ENCODE measurements at places on chromosomes 7 and 10. TPM values are rescaled to one million over a fixed set of nuclear protein-coding genes. Genes with fewer than 3 reads are reported as not detected.

The CTNNA3 gene
- total RNA-seq: under 0.01 TPM

The C7orf25 gene
- 0.75 TPM for total RNA-seq

The SMO gene
- total RNA-seq: 12.9 TPM

The MRC1 gene
- 15.1 TPM for total RNA-seq

The HABP2 gene
- not detected for total RNA-seq

The SPDYE9 gene
- total RNA-seq: not detected

- no peak overlapping the region for H3K4me3 ChIP-seq
- DNase-seq: no peak
- H3K4me1 ChIP-seq: no peaks in the 10 kb centered on the region
- no peaks in the 10 kb centered on the region for H3K27me3 ChIP-seq
- no peak overlapping the region for H3K27ac ChIP-seq
Observed at GRCh38 chr7:159136013-159136412, 8.7 kb downstream of the VIPR2 start.

DNA sequence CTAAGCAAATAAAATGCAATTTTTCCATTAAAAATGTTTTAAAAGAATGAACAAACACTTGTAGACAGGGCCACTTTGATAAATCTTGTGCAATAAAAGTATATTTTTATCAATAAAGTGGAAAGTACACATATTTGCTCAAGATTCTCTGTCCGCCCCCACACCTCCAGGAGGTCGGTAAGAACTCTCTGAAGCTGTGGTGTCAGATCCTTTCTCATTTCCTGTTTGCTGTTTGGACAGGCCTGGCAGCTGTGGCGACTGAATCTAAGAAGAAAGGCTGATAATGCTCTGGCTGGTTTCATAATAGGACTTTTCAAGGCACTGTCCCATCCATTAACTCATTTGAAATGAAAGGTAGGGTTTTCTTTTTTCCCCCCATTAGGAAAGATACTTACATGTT lies 15.3 kb upstream of the ASB4 start:
- H3K27ac ChIP-seq: no peak overlapping the region
- no peaks in the 10 kb centered on the region for H3K27me3 ChIP-seq
- H3K4me1 ChIP-seq: no peaks in the 10 kb centered on the region
- no peaks in the 10 kb centered on the region for H3K36me3 ChIP-seq

- no peaks in the 10 kb centered on the region for H3K36me3 ChIP-seq
- H3K27me3 ChIP-seq: no peaks in the 10 kb centered on the region
- DNase-seq: peak; percentile 82
- peak overlapping the region; percentile 41 for H3K4me3 ChIP-seq
- peak overlapping the region; percentile 75 for H3K27ac ChIP-seq
Observed at GRCh38 chr10:71998840-71999194, 34.6 kb downstream of the CHST3 start.

GRCh38 chr7:99465421-99465768 lies 572 bp downstream of the ATP5MF start:
- peak overlapping the region; percentile 73 for H3K27ac ChIP-seq
- H3K4me1 ChIP-seq: peaks cover 10% of the 10 kb centered on the region
- H3K27me3 ChIP-seq: no peaks in the 10 kb centered on the region
- no peak for DNase-seq
- no peaks in the 10 kb centered on the region for H3K36me3 ChIP-seq

GRCh38 chr10:61356354-61356753 lies 96.8 kb downstream of the TMEM26 start:
- no peak overlapping the region for H3K27ac ChIP-seq
- no peak overlapping the region for H3K4me3 ChIP-seq
- no peak for DNase-seq

- H3K4me1 ChIP-seq: no peaks in the 10 kb centered on the region
- no peak for DNase-seq
- no peak overlapping the region for H3K4me3 ChIP-seq
- H3K36me3 ChIP-seq: no peaks in the 10 kb centered on the region
- no peak overlapping the region for H3K27ac ChIP-seq
Observed at GRCh38 chr10:129877773-129878371, 86.2 kb downstream of the EBF3 start.

- DNase-seq: no peak
- H3K4me1 ChIP-seq: no peaks in the 10 kb centered on the region
- no peak overlapping the region for H3K27ac ChIP-seq
- no peaks in the 10 kb centered on the region for H3K36me3 ChIP-seq
Observed at GRCh38 chr7:159271781-159272180, 127.1 kb upstream of the VIPR2 start.

GRCh38 chr7:155831807-155832524 lies 19.7 kb upstream of the SHH start:
- no peaks in the 10 kb centered on the region for H3K27me3 ChIP-seq
- no peak for DNase-seq
- no peaks in the 10 kb centered on the region for H3K36me3 ChIP-seq

- H3K27me3 ChIP-seq: no peaks in the 10 kb centered on the region
- H3K36me3 ChIP-seq: no peaks in the 10 kb centered on the region
- no peak overlapping the region for H3K4me3 ChIP-seq
- H3K27ac ChIP-seq: no peak overlapping the region
- no peak for DNase-seq
- no peaks in the 10 kb centered on the region for H3K4me1 ChIP-seq
Observed at GRCh38 chr7:26337232-26337865, 45.7 kb downstream of the SNX10 start.

- no peak overlapping the region for H3K4me3 ChIP-seq
- H3K27me3 ChIP-seq: no peaks in the 10 kb centered on the region
- H3K27ac ChIP-seq: no peak overlapping the region
- peaks cover 75% of the 10 kb centered on the region for H3K36me3 ChIP-seq
- no peaks in the 10 kb centered on the region for H3K4me1 ChIP-seq
Observed at GRCh38 chr7:75981453-75982305, 12.7 kb downstream of the TMEM120A start.

- no peak overlapping the region for H3K27ac ChIP-seq
- no peaks in the 10 kb centered on the region for H3K4me1 ChIP-seq
- no peaks in the 10 kb centered on the region for H3K27me3 ChIP-seq
- H3K36me3 ChIP-seq: no peaks in the 10 kb centered on the region
- no peak for DNase-seq
Observed at GRCh38 chr7:125529249-125529648, 599.6 kb upstream of the POT1 start.

DNA sequence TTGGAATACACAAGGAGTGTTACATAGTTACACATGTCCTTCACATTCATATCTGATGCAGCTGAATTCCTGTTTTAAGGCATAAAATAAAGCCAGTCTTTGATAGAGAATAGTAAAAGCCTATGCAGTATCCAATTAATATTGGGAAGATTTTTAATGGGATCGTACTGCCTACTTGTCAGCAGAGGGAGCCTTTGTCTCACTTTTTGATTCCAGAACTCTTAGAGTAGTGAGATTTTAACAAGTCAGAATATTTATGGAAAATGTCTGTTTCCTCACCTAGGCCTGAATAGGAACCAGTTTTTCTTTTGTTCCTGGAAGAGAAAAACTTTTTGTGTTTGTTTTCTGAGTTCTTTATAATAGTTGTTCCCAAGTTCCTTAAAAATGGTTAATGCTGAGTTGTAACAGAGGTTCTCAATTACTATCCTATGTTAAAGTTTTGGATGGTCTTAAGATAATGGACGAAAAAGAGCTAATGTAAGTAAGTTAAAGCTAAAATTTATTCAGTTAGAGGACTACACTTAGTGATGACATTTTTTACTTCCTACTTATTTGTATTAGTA lies 114.0 kb downstream of the BBS9 start:
- H3K4me3 ChIP-seq: no peak overlapping the region
- no peak for DNase-seq
- H3K27me3 ChIP-seq: no peaks in the 10 kb centered on the region
- H3K36me3 ChIP-seq: no peaks in the 10 kb centered on the region

- H3K27me3 ChIP-seq: no peaks in the 10 kb centered on the region
- H3K4me1 ChIP-seq: no peaks in the 10 kb centered on the region
- no peaks in the 10 kb centered on the region for H3K36me3 ChIP-seq
- DNase-seq: no peak
- H3K4me3 ChIP-seq: no peak overlapping the region
Observed at GRCh38 chr7:81298951-81299666, 380.3 kb upstream of the SEMA3C start.

DNA sequence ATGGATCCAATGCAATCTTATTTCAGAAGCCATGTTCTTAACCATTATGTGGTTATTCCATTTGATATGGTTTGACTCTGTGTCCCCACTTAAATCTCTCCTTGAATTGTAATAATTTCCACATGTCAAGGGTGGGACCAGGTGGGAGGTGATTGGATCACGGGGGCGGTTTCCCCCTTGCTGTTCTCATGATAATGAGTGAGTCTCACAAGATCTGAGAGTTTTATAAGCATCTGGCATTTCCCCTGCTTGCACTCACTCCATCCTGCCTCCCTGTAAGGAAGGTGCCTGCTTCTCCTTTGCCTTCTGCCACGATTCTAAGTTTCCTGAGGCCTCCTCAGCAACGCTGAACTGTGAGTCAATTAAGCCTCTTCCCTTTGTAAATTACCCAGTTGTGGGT lies 32.0 kb upstream of the TSPAN13 start:
- DNase-seq: no peak
- H3K4me1 ChIP-seq: no peaks in the 10 kb centered on the region
- H3K27me3 ChIP-seq: no peaks in the 10 kb centered on the region
- H3K27ac ChIP-seq: no peak overlapping the region

DNA sequence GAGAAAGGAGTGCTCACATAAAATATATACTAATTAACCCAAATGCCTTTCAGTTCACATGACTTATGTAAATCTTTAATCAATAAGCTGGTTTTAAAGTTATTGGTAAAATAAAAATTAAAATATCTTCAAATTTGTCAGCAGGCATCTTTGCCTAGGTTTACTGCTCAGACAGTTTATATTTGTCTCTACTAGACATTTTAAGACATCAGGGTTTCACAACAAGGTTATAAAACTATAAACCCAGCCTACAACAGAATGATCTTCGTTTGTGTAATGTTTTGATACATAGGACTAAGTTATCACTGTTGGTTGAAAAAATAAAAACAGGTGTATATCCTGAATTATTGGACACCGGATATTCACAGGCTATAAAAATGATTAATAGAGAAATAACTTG lies 67.4 kb downstream of the TYW1B start:
- no peaks in the 10 kb centered on the region for H3K27me3 ChIP-seq
- no peak overlapping the region for H3K4me3 ChIP-seq
- H3K36me3 ChIP-seq: no peaks in the 10 kb centered on the region
- no peak for DNase-seq
- H3K27ac ChIP-seq: no peak overlapping the region

- DNase-seq: no peak
- H3K4me1 ChIP-seq: peaks cover 2% of the 10 kb centered on the region
- no peak overlapping the region for H3K4me3 ChIP-seq
- no peak overlapping the region for H3K27ac ChIP-seq
- H3K36me3 ChIP-seq: no peaks in the 10 kb centered on the region
Observed at GRCh38 chr7:22667562-22668239, 59.3 kb upstream of the IL6 start.

DNA sequence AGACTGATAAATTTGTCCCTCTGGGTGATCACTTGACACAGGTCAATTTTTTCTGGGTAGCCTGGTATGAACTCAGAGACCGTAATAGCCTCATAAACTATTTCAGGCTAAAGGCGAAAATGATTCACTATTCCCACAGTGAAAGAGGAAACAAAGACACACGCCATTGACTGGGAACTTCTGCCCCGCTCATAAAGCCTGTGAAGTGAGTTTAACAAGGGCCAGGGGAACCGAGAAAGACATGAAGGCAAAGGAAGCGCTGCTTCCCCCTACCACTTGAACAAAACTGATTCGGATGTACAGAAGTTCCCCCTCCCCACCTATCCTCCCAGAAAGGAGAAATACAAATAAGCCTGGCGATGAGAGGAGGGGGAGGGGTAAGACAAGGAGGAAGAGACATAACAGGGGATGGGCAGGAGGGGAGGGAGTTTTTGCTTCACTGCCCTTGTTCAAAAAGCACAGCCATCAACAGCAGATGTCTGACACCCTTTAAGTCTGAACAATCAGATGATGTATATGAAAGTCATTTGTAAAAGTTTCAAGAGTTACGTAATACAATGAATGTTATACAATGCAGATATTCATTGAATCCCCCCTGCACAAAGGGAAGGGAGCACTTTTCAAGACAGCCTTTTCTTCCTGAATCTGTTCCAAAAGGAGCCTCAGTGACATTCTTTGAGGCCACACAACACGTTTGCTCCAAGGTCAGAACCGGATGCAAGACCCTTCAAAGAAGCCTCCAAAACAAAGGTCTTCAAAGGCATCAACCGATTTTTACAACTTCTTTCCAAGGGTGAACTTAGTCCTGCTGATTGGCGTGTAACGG lies 734 bp downstream of the ABCB4 start:
- DNase-seq: peak; percentile 73
- H3K4me3 ChIP-seq: peak overlapping the region; percentile 72
- H3K27me3 ChIP-seq: no peaks in the 10 kb centered on the region
- H3K27ac ChIP-seq: peak overlapping the region; percentile 66
- H3K4me1 ChIP-seq: no peaks in the 10 kb centered on the region

DNA sequence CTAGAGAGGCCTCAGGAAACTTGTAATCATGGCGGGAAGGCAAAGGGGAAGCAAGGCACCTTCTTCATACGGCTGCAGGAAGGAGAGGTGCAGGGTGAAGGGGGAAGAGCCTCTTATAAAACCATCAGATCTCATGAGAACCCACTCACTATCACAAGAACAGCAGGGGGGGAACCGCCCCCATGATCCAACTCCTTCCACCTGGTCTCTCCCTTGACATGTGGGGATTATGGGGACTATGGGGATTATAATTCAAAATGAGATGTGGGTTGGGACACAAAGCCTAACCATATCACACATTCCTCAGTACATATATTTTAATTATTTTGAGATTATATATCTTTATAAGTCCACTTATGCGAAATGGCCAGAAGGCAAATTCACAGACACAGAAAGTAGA lies 8.9 kb downstream of the HK1 start:
- no peak overlapping the region for H3K27ac ChIP-seq
- DNase-seq: no peak
- no peak overlapping the region for H3K4me3 ChIP-seq
- H3K27me3 ChIP-seq: no peaks in the 10 kb centered on the region
- H3K4me1 ChIP-seq: no peaks in the 10 kb centered on the region

DNA sequence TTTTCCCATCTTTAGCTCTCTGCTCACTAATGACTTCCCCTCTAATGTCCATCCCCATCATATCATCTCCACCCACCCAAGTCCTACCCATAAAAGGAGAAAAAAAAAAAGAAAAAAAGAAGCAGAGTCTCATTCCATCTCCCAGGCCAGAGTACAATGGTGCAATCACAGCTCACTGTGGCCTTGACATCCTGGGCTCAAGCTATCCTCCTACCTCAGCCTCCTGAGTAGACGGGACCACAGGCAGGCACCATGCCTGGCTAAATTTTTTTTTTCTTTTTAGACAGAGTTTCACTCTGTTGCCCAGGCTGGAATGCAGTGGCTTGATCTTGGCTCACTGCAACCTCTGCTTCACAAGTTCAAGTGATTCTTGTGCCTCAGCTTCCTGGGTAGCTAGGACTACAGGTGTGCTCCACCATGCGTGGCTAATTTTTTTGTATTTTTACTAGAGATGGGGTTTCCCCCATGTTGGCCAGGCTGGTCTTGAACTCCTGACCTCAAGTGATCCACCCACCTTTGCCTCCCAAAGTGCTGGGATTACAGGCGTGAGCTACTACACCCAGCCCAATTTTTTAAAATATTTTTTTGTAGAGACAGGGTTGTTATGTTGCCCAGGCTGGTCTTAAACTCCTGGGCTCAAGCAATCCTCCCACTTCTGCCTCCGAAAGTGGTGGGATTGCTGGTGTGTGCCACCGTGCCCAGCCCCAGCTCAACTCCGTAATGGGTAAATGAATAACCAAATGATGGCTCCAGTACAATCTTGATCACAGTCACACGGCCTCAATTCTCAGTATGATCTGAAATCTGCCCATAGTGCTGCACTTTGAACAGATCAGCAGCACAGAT lies 24.6 kb upstream of the SGMS1 start:
- no peaks in the 10 kb centered on the region for H3K4me1 ChIP-seq
- no peak overlapping the region for H3K27ac ChIP-seq
- DNase-seq: no peak
- H3K36me3 ChIP-seq: no peaks in the 10 kb centered on the region
- H3K27me3 ChIP-seq: no peaks in the 10 kb centered on the region
- no peak overlapping the region for H3K4me3 ChIP-seq

All from ascending aorta (tissue), 2 donors.